ENCODE measurements at places on chromosomes 5 and 9.

GRCh38 chr9:6382681-6383080 is 30.3 kb upstream of the UHRF2 start:
- no peak for DNase-seq

DNA sequence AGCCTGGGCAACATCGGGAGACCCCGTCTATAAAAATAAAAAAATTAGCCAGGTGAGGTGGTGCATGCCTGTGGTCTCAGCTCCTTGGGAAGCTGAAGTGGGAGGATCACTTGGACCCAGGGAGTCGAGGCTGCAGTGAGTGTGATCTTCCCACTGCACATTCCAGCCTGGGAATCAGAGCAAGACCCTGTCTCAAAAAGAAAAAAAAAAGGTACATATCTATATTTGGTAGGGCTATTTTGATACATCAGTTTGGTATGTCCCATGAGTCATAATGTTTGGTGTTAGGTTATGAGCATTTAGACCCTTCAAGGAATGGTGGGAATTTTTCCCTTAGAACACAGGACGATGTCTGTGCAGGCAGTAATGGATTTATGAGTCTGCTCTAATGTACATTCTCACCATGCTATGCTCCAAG is 55.3 kb upstream of the POU4F3 start:
- no peak for DNase-seq

DNA sequence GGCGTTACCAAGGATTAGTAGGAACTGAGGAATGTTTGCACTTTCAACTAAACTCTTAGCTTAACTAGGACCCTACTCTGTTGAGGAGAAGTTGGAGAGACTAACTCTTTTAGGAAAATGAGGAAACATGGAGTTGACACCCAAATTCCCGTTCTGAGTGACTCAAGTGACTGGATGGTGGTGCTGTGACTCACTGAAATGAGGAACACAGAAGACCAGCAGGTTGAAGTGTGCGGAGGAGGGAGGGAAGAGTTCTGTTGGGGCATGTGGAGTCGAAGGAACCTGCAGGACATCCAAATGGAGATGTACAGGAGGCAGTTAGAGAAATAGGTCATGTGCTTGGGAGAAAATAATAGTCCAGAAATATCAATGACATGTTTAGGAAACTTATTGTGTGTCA is 8.2 kb downstream of the HEXB start:
- DNase-seq: no peak

DNA sequence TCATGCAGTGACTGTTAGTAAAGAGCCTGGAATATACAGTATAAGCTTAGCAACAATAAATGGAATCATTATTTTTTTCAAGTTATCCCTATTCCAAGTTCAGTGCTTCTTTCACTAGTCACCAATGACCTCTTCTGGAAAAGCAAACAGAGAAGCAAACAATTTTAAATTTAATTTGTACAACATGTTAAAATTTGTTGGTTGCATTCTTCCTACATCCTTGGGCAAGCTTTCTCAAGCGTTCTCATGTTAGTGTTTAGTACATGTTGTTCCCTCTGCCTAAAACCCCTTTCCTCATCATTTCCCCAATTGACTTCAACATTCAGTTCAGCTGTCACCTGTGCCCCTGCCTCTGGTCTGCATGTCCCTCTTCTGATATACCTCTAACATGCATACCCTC is 123.4 kb downstream of the SEC61B start:
- DNase-seq: no peak

DNA sequence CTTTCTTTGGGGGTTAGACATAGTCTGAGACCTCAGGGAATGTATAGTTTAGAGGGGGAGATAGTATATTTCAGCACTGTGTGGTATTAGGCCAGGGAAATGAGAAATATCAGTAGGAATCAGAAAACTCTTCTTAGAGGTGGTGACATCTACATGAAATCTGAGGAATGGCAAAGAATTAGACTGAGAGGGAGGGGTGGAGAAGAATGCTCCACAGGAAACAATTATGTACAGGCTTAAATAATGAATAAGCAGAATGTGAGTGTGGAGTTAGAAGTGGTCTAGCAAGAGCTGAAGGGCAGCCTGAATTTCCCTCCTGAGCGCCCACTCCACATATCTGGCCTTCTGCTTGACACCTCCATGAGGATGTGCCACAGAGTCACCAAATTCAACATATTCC is 3.6 kb upstream of the MACIR start:
- no peak for DNase-seq

GRCh38 chr5:61612431-61612830 is 280.4 kb downstream of the ZSWIM6 start:
- DNase-seq: no peak

GRCh38 chr5:73393611-73394489 is 54.7 kb downstream of the FOXD1 start:
- no peak for DNase-seq

- no peak for DNase-seq
These were observed 63.9 kb downstream of the SERINC5 start for GRCh38 chr5:80191991-80192398.

- no peak for DNase-seq
These were observed 37.2 kb downstream of the SAR1B start for GRCh38 chr5:134595458-134595838.

GRCh38 chr9:21583628-21584377 is 101.7 kb upstream of the IFNE start:
- DNase-seq: no peak

- no peak for DNase-seq
These were observed 65.9 kb upstream of the FCN2 start for GRCh38 chr9:134814598-134815215.

- no peak for DNase-seq
These were observed 56.2 kb downstream of the UBE2QL1 start for GRCh38 chr5:6504677-6505415.

DNA sequence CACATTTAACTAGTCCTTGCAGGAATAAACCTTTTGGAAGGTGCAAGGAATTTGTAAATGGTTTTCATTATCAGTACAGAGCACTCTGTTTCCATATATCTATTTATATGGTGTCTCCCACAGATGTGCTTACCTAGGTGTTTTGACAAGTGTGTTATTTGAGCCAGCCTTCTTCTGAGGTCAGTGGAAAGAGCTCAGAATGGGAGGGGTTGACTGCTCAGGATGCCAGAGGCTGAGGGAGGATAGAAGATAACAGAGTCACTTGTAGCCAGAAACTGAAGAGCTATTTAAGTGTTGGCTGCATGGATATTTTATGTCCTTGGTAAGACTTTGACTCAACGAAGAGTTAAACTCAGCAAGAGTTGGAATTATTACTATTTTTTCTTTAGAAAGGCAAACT is 5.0 kb downstream of the CMYA5 start:
- DNase-seq: no peak

DNA sequence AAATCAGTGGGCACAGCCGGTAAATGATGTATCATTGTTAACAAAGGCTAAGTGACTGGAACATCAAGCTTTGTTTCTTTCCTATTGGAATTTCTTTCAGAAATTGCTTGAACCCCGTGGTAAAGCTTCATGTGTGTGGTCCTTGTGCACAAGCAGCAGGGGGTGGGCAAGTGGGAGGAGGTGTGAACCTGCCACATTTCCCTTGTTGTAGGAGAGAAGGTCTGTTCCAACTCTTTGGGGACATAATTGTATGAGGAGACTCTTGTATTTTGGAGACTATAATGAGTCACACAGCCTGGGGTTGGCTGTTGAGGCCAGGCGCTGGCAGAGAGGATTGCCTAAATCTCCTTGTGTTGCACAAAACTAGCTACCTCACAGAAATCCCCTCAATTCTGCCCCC is 620.5 kb downstream of the IRX1 start:
- no peak for DNase-seq

GRCh38 chr9:70924895-70925547 is 196.4 kb downstream of the TRPM3 start:
- no peak for DNase-seq

GRCh38 chr5:91177639-91178038 is 205.5 kb downstream of the ARRDC3 start:
- DNase-seq: no peak

GRCh38 chr5:42944989-42945388 is 95.1 kb downstream of the ANXA2R start:
- no peak for DNase-seq

DNA sequence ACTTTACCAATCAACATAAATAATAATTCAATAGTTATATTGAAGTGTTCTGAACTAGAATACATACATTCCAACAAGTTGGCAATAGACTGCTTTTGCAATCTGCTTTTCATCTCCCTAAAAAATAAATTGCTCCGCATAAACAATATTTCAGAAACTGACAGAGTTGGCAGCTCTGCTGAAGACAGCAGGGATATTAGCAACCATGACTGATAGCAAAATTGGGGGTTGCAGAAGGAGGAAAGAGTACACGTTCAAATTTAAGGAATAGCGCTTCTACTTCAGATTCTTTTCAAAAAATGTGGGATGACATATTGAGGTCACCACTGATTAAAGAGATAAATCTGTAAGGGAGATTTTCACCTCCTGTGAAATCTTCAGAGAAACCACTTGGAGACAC is 521.2 kb downstream of the DTWD2 start:
- DNase-seq: no peak

- DNase-seq: no peak
These were observed 102.6 kb downstream of the TLE1 start for GRCh38 chr9:81586786-81587185.

DNA sequence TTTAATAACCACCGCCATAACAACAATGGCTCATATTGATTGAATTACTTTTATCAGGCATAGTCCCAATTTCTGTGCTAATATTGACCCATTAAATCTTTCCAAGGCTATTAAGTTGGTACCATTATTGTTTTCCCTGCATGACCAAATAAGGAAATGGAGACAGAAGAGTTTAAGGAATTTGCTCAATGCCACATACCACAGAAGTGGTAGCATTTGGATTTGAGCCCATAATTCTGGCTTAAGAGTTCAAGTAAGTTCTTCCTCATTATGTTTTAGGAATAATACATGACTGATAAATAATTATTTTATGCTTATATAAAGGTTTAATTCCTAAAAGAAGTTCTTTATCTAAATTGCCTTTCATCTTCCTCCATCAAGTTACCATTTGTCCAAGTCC is 43.4 kb upstream of the HAPLN1 start:
- DNase-seq: no peak

- no peak for DNase-seq
These were observed 1314.1 kb upstream of the C9orf72 start for GRCh38 chr9:28887188-28887884.

- no peak for DNase-seq
These were observed 22.3 kb downstream of the GLIS3 start for GRCh38 chr9:4277531-4277991.

DNA sequence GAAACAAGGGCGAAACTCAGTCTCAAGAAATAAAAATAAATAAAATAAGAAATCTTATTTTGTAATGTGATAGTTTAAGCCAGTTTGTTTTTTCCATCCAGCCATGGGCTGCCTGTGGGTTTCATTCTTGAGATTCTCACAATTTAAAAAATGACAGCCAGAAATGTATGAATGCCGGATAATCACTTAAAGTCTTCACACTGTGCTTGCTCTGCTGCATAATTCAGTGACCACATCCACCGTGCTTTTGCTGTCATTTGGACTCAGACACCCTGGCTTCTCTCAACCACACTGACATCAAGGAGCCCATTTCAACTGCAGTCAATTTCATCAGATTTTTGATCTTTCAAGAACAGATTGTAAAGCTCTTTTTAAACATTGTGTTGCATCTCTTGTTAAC is 61.0 kb upstream of the DAPK1 start:
- no peak for DNase-seq

DNA sequence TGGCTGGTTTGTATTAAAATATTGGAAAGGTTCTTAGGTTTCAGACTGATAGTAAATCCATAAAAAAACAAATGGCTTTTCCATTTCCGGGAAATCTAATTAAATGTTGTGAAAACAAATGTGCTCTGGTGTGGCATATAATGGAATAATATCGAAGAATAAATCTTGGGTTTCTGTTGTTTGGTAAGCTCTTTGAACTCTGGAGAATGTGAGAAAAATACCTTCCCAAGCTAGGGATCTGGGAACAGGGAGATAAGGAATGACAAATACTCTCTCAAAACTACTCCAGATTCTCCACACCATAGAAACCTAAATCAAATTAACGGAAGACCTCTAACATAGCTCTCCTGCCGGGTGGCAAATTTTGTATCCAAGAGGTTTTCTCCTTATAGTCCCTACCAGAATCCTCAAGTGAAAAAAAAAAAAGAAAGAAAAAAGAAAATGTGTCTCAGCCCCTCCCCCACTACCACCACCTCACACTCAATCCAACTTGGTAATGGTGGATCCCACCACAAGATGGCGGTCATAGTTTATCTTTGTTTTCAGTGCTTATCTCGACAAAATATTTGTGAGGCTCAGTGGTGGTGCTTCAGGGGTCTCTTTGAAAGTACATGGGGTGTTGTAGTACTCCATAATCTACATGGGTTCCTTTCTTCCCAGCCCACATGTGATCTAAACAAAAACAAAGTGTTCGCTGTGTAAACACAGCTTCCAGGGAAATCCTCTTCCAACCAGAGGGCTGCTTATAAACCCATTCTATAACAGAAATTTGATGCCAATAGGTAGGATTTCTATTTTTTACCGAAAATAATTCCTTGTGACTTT is 54.5 kb upstream of the FST start:
- DNase-seq: no peak

- DNase-seq: no peak
These were observed 60.6 kb downstream of the HSD17B3 start for GRCh38 chr9:96241391-96241809.

DNA sequence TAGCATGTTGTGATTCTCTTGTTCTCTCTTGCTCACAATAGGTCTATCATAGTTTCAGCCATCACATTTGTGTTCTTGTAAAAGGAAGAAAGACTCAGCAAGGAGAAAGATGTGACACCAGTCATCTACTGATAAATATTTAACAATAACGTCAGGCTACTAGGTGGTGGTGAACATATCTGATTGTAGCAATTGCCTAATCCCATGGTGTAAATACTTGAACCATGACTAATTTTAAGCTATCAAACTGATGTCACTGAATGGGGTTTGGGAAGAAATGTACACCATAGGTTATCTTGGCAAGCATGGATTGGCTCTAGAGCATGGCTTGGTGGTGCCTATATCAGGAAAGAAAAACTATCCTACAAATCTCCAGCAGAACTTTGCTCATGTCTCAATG is 16.6 kb downstream of the DMRTA1 start:
- DNase-seq: no peak

DNA sequence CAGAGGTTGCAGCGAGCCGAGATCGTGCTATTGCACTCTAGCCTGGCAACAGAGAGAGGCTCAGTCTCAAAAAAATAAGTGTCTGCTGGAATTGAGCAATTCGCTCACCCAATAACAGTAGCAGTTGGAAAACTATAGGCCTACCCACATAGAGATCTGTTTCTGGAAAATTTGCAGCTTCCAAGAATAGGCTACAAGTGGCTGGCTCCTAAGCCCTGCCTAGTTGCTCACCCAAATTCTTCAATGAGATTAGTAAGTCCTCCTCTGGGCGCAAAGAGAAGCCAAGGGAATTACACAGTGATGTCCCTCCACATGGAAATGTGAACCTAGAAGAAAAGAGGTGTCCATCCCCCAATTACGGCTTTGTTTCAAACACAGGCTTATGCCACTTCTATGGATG is 42.6 kb upstream of the RNF38 start:
- DNase-seq: no peak
